ENCODE measurements at places on chromosomes 7 and 10.

- DNase-seq: no peak
These were observed 301.5 kb upstream of the CACNA2D1 start for GRCh38 chr7:82745117-82745516.

GRCh38 chr10:4407783-4408182 lies 418.2 kb upstream of the AKR1E2 start:
- DNase-seq: no peak

DNA sequence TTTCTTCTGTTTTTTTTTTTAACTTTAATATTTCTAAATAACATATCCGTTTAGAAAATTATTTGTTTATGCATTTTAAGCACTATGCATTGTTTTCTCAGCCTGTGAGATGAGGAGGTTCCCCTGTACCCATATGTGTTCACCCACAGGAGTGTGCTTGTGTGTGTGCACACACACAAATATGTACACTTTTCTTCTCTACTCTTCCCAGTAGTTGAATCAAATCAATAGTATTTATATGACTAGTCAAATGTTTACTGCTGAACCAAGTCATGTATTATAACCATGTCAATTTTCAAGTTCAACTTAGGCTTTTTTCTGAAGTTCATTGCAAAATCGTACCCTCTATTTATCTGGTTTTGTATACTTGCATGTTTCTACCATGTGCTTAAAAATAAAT lies 37.3 kb downstream of the HDAC9 start:
- DNase-seq: no peak

DNA sequence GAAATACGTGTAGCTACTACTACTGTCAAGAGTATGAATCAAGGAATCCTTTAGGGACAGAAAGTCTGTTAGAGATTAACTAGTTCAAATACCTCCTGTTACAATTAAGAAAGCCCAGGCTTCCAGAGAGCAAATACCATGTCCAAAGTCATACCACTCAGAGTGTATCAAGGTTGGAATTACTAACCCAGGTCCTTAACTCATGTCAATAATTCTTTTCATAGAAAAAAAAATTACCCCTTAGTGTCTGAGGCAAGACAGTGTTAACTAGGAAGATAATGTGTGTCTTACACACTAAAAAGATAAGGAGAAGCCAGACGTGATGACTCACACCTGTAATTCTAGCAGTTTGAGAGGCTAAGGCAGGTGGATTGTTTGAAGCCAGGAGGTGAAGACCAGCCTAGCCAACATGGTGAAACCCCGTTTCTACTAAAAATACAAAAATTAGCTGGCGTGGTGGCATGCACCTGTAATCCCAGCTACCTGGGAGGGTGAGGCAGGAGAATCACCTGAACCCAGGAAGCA lies 423.4 kb downstream of the SORCS1 start:
- no peak for DNase-seq

Measured in DMS153 (cell line).